Pancreas (tissue), 10 donors: ENCODE measurements at places on chromosomes 12 and 14. TPM values are rescaled to one million over a fixed set of nuclear protein-coding genes. Genes with fewer than 3 reads are reported as not detected.

DNA sequence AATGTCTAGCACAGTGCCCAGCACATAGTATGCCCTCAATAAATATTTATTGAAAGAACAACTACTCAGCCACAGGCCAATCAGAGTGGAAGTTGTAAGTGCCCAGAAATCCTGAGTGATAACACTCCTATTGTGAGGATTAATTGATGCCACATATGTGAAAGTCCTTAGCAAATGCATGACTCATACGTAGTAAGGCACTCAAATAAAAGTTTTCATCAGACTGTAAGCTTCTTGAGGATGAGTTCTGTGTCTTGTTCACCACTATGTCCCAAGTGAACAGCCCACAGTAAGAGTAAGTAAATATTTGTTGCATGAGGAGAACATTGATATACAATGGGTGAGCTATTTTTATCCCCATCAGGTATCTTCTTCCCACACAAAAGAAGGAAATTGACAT, 24.7 kb upstream of the ANO6 start:
- H3K27me3 ChIP-seq = no peaks in the 10 kb centered on the region
- H3K27ac ChIP-seq = no peak overlapping the region
- H3K4me3 ChIP-seq = no peak overlapping the region
- no peaks in the 10 kb centered on the region for H3K36me3 ChIP-seq

DNA sequence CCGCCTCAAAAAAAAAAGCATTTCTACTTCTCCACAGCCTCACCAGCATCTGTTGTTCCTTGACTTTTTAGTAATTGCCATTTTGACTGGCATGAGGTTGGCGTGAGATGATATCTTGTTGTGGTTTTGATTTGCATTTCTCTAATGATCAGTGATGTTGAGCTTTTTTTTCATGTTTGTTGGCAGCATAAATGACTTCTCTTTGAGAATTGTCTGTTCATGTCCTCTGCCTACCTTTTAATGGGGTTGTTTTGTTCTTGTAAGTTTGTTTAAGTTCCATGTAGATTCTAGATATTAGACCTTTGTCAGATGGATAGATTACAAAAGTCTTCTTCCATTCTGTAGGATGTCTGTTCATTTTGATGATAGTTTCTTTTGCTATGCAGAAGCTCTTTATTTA, 182.9 kb downstream of the FOXG1 start:
- H3K4me1 ChIP-seq = no peaks in the 10 kb centered on the region
- no peak overlapping the region for H3K4me3 ChIP-seq
- H3K27ac ChIP-seq = no peak overlapping the region
- no peaks in the 10 kb centered on the region for H3K36me3 ChIP-seq
- no peaks in the 10 kb centered on the region for H3K27me3 ChIP-seq

The NDUFA12 gene
- total RNA-seq = 29.7 TPM

- peaks cover 15% of the 10 kb centered on the region for H3K4me1 ChIP-seq
- DNase-seq = no peak
- no peaks in the 10 kb centered on the region for H3K36me3 ChIP-seq
- H3K27me3 ChIP-seq = no peaks in the 10 kb centered on the region
- H3K27ac ChIP-seq = no peak overlapping the region
Measured at GRCh38 chr12:3293446-3294161, 197.4 kb upstream of the PRMT8 start.

DNA sequence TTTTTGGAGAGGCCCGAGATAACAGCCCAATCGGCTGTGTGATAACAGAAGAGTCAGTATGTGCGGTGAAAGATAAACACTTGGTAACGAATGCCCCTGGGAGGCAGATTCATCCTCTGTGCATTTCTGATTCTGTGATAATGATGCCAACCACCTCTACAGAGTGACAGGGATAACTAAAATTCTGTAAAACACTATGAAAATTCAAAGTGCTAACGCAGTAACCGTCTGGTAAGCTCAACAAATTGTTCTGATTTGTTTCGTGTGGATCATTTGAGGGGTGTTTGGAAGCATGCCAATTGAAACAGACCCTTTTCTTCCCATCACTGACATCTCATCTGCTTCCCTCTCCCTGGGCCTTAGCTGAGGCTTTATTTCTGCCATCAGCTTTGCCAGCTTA, 76.3 kb downstream of the ESR2 start:
- H3K27ac ChIP-seq = peak overlapping the region; percentile 38
- peaks cover 43% of the 10 kb centered on the region for H3K36me3 ChIP-seq
- H3K4me1 ChIP-seq = peaks cover 36% of the 10 kb centered on the region

- no peak overlapping the region for H3K4me3 ChIP-seq
- no peaks in the 10 kb centered on the region for H3K4me1 ChIP-seq
- H3K27me3 ChIP-seq = no peaks in the 10 kb centered on the region
- H3K36me3 ChIP-seq = no peaks in the 10 kb centered on the region
- DNase-seq = no peak
Measured at GRCh38 chr12:24679126-24679525, 269.8 kb downstream of the BCAT1 start.

- H3K36me3 ChIP-seq = no peaks in the 10 kb centered on the region
- H3K4me3 ChIP-seq = no peak overlapping the region
- H3K4me1 ChIP-seq = no peaks in the 10 kb centered on the region
- no peaks in the 10 kb centered on the region for H3K27me3 ChIP-seq
Measured at GRCh38 chr12:105765053-105766014, 373.4 kb downstream of the NUAK1 start.

DNA sequence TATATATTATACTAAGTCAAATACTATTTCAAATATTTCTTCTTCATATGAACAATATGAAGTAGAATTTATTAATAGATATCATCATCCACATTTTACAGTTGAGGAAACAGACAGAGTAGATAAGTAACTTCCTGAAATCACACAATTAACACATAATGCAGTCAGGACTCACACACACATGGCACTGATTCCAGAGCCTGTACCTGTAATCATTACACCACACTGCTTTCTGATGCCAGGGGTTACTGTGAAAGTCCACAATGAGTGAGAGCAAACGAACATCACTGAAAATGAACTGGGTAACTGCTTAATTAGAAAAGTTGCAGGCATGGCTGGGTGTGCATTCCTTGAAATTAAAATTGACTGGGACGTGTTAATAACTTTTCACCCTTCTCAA, 169.3 kb upstream of the IFNG-AS1 start:
- no peaks in the 10 kb centered on the region for H3K27me3 ChIP-seq
- no peaks in the 10 kb centered on the region for H3K36me3 ChIP-seq
- no peak for DNase-seq
- no peak overlapping the region for H3K4me3 ChIP-seq
- no peak overlapping the region for H3K27ac ChIP-seq
- H3K4me1 ChIP-seq = no peaks in the 10 kb centered on the region

DNA sequence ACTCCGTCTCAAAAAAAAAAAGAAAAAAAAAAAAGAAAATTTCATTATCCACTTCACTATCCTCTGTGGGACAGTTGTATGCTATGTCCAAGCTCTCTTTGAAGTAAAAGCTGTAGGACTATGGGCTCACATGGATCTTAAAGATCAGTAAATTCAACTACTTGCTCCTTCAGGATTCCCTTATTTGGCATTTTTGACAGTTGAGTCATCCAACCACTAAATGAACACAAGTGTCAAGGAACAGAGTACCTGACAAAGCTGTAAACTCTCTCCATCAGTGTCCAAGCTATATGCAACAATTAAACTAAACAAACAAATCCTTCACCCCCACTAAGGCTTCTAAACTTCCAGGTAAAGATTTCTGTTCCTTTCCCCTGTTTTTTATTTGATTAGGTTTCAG, 177.0 kb downstream of the CEP128 start:
- no peak overlapping the region for H3K4me3 ChIP-seq
- H3K27me3 ChIP-seq = no peaks in the 10 kb centered on the region
- H3K4me1 ChIP-seq = no peaks in the 10 kb centered on the region
- no peak for DNase-seq
- no peaks in the 10 kb centered on the region for H3K36me3 ChIP-seq

The RNF10 gene
- 151 TPM for total RNA-seq

- no peak overlapping the region for H3K27ac ChIP-seq
- H3K27me3 ChIP-seq = no peaks in the 10 kb centered on the region
- no peak for DNase-seq
- H3K4me1 ChIP-seq = no peaks in the 10 kb centered on the region
- H3K4me3 ChIP-seq = no peak overlapping the region
- H3K36me3 ChIP-seq = no peaks in the 10 kb centered on the region
Measured at GRCh38 chr12:94225506-94225905, 77.1 kb downstream of the PLXNC1 start.

DNA sequence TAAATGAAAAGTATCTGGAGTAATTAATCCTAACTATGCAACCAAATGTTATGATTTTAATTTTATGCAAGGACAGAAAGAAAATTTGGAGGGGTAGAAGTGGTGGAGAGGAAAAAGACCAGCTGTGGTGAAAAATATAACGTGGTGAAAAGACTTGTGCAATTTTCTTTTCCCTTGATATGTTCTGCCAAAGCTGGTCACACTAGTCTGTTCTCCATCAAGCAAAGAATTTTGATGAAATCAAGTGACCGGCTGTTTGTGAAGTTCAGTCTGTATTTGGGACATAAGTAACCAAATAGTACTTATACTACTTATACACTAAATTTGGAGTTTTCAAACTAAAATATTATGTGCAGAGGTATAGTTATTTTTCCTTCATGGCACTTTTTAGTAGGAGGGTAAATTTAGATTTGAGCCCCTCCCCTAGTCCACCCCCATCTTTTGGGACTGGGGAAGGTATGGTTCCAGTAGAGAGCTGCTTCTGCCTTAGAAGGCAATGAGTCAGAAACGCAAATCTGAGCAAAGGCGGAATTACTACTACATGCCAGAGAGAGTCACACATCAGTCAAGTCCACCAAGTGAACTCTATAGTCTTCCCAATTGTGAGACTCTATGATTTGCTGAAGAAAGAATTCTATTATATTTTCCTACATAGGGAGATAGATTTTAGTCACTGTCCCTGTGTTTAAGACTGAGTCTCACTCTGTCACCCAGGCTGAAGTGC, 229.7 kb downstream of the SLC25A21 start:
- no peaks in the 10 kb centered on the region for H3K36me3 ChIP-seq
- no peak overlapping the region for H3K4me3 ChIP-seq
- peaks cover 9% of the 10 kb centered on the region for H3K27me3 ChIP-seq
- no peak for DNase-seq

DNA sequence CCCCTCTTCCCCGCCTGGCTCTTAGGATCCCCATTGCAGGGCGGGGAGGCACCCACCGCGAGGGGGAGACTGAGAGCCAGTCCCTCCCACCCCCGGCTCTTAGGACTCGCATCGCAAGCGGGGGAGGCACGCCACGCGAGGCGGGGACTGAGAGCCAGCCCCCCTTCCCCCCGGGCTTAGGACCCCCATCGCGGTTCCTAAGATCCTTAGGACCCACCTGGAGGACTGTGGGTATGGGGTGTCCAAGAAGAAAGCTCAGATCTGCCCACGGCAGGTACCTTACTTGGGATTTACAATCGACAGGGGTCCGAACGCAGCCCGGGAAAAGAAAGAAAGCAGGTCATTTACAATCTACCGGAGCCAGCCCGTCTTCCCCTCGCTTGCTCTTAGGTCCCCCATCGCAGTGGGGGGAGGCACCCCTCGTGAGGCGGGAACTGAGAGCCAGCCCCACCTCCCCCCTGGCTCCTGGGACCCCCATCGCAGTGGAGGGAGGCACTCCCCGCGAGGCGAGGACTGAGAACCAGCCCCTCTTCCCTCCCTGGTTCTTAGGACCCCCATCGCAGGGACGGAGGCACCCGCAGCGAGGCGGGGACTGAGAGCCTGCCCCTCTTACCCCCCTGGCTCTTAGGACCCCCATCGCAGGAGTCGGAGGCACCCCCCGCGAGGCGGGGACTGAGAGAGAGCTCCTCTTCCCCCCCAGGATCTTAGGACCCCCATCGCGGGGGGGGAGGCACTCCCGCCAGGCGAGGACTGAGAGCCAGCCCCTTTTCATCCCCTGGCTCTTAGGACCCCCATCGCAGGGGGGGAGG, 43.7 kb downstream of the DDX11 start:
- no peaks in the 10 kb centered on the region for H3K4me1 ChIP-seq
- DNase-seq = no peak
- H3K36me3 ChIP-seq = no peaks in the 10 kb centered on the region
- H3K4me3 ChIP-seq = no peak overlapping the region
- no peaks in the 10 kb centered on the region for H3K27me3 ChIP-seq
- no peak overlapping the region for H3K27ac ChIP-seq

DNA sequence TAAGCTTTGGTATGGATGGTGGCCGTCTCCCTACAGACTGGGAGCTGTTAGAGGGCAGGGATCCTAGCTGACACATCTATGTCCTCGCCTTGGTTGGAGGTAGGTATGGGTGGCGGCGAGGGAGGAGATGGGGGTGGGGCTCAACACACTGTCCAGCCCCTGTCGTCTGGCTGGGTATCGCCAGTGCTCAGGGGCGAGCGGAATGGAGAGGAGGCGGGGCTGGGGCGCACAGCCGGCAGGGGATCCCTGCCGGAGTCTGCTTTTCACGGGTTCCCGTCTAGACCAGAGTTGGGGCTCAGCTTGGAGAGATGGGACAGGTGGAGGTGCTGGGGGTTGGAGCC, 16.1 kb downstream of the TAMALIN start:
- no peaks in the 10 kb centered on the region for H3K27me3 ChIP-seq
- peak overlapping the region; percentile 62 for H3K4me3 ChIP-seq
- H3K36me3 ChIP-seq = no peaks in the 10 kb centered on the region
- H3K27ac ChIP-seq = peak overlapping the region; percentile 53
- DNase-seq = peak; percentile 56

DNA sequence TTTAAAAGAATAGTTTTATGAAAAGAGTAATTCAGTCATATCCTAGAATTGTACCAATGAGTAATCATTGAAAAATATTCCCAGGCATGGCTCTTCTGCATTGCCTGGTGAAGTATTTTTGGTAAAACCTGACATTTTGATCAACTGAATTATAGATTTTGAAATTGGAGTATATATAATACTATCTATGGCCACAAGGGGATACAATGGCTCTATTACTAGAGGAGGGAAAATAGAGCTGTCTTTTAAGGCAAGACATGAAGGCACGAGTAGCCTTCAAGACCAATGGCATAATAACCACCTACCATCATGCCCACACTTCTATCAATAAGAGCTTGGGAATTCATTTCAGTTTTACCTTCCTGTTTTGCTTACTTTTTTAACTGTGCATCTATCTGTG, 1241.4 kb upstream of the TMEM132C start:
- DNase-seq = no peak
- H3K27ac ChIP-seq = no peak overlapping the region
- no peak overlapping the region for H3K4me3 ChIP-seq
- no peaks in the 10 kb centered on the region for H3K4me1 ChIP-seq
- no peaks in the 10 kb centered on the region for H3K27me3 ChIP-seq

- H3K4me1 ChIP-seq = no peaks in the 10 kb centered on the region
- DNase-seq = no peak
- no peaks in the 10 kb centered on the region for H3K36me3 ChIP-seq
- no peak overlapping the region for H3K27ac ChIP-seq
- no peaks in the 10 kb centered on the region for H3K27me3 ChIP-seq
Measured at GRCh38 chr12:48441069-48441468, 31.3 kb upstream of the ANP32D start.

GRCh38 chr12:28027947-28028724, 55.6 kb upstream of the PTHLH start:
- H3K4me1 ChIP-seq = no peaks in the 10 kb centered on the region
- no peak overlapping the region for H3K4me3 ChIP-seq
- no peaks in the 10 kb centered on the region for H3K27me3 ChIP-seq
- H3K27ac ChIP-seq = no peak overlapping the region
- no peak for DNase-seq

DNA sequence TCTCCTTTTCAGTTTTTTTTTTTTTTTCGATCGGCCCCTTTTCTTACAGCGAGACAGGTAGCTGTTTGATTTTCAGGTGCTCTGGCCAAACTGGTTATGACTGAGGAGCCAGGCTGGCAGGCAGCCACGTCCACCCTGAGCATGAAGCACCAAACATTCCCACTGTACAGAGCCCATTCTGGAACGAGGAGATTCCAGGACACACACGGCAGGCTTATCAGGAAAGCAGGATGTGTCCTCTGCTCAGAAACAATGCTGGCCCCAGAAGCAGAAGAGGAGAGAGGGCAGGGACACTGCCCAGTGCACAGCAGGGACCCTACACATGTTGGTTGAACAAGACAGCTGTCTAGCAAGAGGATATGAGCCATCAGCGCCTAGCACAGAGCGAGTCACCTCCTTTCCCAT, 3.7 kb upstream of the KRT2 start:
- H3K4me1 ChIP-seq = no peaks in the 10 kb centered on the region
- H3K27me3 ChIP-seq = peaks cover 7% of the 10 kb centered on the region
- peak; percentile 48 for DNase-seq
- no peak overlapping the region for H3K27ac ChIP-seq
